ENCODE measurements at places on chromosomes 5 and 9. TPM values are rescaled to one million over a fixed set of nuclear protein-coding genes. Genes with fewer than 3 reads are reported as not detected.
A peak's percentile ranks its signal among the peaks of the same experiment; 100 is the strongest.

LAMC3 gene
- 0.04 TPM for total RNA-seq

CNTFR gene
- total RNA-seq, result not detected

ADAMTS13 gene
- 1.0 TPM for total RNA-seq

CCDC183 gene
- total RNA-seq, result not detected

GCNT4 gene
- total RNA-seq, result 1.4 TPM

CDKN2A gene
- 3.9 TPM for total RNA-seq

CCL21 gene
- total RNA-seq, result not detected

LHX3 gene
- not detected for total RNA-seq

IFT74 gene
- total RNA-seq, result 10.4 TPM

OXCT1 gene
- 111 TPM for total RNA-seq

CDH9 gene
- not detected for total RNA-seq

DBH gene
- total RNA-seq, result not detected

DOLPP1 gene
- total RNA-seq, result 30.2 TPM

KCNMB1 gene
- not detected for total RNA-seq

DNM1 gene
- 0.66 TPM for total RNA-seq

DNA sequence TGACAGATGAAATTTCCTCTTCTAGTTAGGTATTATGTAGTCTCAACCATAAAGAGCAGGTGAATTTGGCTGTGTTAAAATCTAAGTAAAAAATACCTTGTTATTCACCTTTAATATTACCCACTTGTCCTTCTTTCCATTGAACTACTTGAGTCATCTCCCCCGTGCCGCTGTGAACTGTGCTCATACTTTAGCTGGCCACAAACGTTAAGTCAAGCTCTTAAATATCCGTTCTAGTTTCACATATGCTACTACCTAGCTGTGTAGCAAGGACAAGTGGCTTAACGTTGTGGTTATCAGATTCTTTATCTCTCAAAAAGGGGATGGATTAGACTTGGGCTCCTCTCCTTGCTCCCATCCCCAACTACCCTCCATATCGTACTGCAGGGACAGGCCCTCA, 110.4 kb downstream of the EFNA5 start:
- no peak for DNase-seq

GRCh38 chr5:50328193-50328729, 112.8 kb downstream of the EMB start:
- DNase-seq, result peak; percentile 31

GRCh38 chr5:131810510-131811249, 13.9 kb upstream of the FNIP1 start:
- DNase-seq, result no peak

DNA sequence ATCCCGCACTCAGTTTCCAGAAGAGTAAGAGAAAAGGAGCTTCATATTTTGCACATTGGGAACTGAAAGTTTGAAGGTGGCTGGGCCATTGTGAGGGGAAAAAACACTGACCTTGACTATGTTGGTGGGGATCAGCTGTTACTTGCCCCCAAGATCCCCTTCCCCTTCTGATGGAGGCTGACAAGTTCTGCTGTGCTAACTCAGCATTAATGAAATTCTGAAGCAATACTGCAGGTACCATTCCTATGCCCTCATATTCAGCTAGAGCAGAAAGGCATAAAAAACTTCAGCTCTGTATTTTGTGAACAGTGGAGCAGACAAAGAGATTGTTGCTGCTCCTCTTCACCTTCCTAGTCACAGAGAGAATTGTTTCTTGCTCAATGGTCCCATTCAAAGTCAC, 1013.8 kb upstream of the C9orf72 start:
- DNase-seq, result no peak

DNA sequence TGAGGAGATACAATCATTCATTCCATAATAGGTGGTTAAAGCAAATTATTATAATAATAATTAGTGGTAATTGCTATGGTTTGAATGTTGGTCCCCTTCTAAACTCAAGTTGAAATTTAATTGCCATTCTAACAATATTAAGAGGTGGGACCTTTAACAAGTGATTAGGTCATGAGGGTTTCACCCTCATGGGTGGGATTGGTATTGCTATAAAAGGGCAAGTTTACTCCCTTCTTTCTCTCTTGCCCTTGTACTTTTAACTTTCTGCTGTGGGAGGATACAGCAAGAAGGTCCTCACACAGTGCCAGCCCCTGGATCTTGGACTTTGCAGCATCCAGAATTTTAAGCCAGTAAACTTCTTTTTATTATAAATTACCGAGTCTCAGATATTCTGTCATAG, 101.9 kb upstream of the PARP8 start:
- no peak for DNase-seq

- no peak for DNase-seq
Measured at GRCh38 chr9:112043423-112043822, 131.7 kb downstream of the SUSD1 start.

DNA sequence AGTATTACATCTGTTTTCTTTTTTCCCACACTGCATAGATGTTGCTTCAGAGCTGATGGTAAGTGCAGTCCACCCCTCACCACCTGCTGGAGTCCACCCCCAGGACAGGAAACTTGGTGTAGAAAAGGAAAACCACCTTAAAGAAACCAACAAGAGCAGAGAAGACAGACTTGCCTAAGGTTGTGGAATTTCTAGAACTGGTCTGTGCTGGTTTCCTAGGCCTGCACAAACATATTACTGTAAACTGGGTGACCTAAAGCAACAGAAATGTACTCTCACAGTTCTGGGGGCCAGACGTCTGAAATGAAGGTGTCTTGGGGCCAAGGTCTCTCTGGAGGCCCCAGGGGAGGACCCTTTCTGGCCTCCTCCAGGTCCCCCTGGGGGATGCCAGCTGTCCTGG, 293.4 kb upstream of the IRX1 start:
- DNase-seq, result no peak

DNA sequence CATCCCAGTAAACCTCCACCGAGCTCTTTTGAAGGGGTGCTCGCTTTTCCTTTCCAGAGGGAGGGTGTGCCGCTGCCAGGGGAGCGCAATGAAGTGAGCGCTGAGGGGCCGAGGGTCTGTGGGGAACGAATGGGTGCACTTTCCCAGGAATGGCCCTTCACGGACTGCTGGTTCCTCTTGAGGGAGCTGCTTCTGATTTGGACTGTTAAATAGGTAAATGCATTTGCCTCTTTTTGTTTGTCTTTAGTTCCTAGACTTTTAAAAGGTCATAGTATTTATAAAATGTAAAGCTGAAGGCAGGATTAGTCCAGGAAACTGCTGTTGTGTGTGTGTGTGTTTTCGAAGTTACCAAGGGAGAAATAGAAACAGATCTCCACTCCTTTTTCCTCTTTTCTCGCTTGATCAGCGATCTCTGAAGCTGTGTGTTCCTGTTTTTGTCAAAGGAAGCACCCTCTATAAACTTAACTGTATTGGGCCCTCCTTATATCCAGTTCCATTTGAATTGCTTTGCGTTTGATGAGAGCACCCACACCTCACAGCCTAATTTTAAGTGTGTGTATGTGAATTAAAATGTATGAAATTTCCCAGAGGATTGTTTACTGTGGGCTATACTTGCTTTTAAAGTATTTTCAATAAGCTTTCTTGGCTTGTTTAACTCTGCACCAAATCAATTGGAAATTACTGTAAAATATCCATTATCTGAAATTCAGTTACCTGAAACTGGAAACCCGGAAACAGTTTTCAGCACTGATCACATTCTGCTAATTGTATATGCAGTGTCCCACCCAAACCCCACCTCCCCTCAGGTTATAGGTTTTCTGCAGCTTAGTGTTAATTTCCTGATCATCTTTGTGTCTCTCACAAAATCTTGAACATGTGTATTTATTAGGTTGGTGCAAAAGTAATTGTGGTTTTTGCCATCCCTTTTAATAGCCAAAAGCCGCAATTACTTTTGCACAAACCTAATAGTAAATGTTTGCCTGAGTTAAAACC, 966 bp downstream of the SNX2 start:
- DNase-seq, result no peak

- no peak for DNase-seq
Measured at GRCh38 chr5:172825610-172826204, 8.3 kb upstream of the ERGIC1 start.

DNA sequence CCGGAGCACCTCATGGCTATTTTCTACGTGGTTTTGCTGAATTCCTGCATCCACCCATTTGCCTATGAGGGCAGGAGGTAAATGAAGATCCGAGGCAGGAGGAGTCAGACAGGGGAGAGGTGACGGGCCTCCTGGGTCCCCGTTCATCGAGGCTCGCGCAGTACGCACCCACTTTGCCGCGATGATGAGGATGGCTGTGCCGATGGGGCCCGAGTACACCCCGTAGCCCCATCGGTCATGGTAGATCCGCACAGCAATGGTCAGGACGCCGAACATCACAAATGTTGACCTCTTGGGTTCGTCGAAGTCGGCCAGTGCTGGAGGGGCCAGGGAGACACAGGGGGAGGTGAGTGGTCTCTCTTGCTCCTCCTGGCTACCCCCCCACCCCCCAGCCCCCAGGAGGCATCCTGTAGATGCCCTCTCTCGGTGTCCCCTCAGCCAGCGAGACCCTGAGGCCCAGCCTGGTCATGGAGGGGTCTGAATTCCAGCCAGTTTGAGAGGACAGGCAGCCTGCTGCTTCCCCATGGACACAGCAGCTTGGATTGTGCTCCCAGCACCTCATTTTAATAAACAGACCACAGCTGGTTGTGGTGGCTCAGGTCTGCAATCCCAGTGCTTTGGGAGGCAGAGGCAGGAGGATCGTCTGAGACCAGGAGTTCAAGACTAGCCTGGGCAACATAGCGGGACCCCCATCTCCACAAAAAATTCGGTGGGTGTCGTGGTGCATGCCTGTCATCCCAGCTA, 5.9 kb downstream of the MYMK start:
- DNase-seq, result no peak

DNA sequence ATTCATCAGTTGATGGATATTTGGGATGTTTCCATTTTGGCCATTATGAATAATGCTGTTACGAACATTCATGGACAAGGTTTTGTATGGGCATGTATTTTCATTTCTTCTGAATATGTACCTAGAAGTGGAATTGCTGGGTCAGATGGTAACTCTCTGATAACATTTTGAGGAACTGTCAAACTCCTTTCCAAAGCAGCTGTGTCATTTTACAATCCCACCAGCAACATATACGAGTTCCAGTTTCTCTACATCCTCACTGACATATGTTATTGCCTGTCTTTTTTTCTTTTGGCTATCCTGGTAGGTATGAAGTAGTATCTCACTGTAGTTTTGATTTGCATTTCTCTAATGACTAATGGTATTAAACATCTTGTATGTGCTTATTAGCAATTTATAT, 86.7 kb downstream of the PRKACG start:
- DNase-seq, result no peak

- no peak for DNase-seq
Measured at GRCh38 chr9:107899961-107900330, 410.4 kb upstream of the KLF4 start.

GRCh38 chr5:4362411-4362810, 766.8 kb downstream of the IRX1 start:
- no peak for DNase-seq

- no peak for DNase-seq
Measured at GRCh38 chr5:32859211-32859641, 148.1 kb downstream of the NPR3 start.

DNA sequence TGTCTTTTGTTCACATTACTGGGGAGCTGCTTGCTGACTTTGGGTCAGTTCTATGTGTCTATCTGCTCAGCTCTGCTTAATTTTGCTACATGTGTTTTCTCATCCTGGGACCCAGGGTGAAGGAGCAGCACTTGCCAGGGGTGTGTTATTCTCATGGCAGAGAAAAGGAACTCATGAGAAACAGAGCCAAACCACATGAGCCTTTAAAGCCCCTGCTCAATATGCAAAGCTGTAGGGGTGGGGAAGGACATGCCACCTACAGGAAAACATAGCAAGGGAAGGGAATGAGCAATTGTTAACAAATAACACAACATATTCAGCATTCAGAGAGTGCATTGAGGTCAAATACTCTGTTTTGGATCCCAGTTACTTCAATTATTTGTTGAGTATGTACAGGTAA, 290.9 kb downstream of the CDK5RAP2 start:
- DNase-seq, result no peak

DNA sequence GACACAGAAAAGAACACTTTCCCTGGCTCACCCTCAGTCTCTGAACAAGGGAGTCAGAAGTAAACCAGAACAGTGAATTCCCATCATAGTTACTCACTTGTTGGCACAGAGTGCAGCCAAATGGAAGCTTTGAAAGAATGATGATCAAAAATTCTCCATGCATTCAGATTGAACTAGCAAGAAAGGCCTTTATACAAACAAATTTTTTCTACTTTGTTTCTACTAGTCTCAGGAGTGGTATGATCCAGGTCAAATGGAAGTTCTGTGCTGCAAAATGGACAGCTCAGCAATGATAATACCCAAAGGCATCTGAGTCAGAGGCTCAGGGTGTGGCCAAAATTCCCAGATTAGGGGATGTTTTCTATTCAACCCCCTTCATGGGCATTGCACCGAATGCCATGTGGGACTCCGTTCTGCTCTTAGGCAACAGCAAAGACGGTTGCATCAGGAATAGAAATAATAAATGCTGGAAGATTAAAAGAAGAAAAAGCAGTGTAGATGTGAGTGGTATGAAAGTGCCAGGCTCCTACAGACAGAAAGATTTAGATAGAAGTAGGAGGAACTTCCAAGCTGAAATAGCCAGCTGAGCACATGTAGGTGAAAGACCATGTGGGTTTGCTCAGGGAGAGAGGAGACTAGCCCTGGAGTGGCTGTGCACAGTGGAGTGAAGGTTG, 24.0 kb upstream of the ASPN start:
- DNase-seq, result no peak

GRCh38 chr9:82761027-82761426, 301.9 kb downstream of the RASEF start:
- DNase-seq, result no peak

- DNase-seq, result no peak
Measured at GRCh38 chr5:120901199-120901598, 437.1 kb downstream of the PRR16 start.

GRCh38 chr9:10701906-10702305, 89.1 kb upstream of the PTPRD start:
- DNase-seq, result no peak

GRCh38 chr5:135100011-135100410, 66.0 kb upstream of the PITX1 start:
- no peak for DNase-seq

GRCh38 chr5:170638051-170638450, 134.2 kb downstream of the KCNIP1 start:
- no peak for DNase-seq

DNA sequence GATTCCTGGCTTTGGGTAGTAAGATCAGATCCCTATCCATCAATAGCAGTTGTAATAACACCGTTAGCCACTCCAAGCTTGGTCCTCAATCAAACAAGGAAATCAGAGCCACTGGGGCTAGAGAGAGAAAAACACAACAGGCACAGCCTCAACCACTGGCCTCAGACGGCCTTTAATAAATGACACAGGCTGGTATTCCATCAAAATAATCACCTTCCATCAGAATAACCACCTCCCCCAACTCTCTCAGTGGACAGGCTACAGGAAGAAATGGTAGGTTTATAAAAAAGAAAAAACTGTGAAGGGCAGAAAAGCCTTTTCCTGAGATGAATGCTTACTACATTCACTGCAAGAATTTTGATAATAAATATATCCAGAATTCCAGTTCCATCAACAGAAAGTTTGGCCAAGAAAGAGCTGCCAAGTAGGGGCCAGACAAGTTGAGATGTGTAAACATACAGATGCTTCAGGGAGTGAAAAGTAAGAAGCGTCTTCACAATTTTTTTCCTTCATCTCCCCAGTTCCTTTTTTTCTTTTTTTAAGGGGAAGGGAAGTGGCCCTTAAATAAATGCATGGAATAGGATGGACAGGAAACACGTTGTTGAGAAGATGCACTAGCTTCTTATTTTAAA, 5.5 kb downstream of the FOXD1 start:
- DNase-seq, result no peak

GRCh38 chr9:126638571-126639132, 24.9 kb downstream of the LMX1B start:
- no peak for DNase-seq
